Activated CD4-positive, alpha-beta T cell treated with anti-CD3 and anti-CD28 coated beads, Interleukin-2, amount 10 ng/mL, durations not matched to agents 7 days and 5 days (primary cell): ENCODE measurements at places on chromosomes 3 and 15. TPM values are rescaled to one million over a fixed set of nuclear protein-coding genes. Genes with fewer than 3 reads are reported as not detected.

- no peak for DNase-seq
Measured at GRCh38 chr3:193872265-193872753, 263.6 kb upstream of the HES1 start.

GRCh38 chr3:12154151-12154550, 4.6 kb downstream of the TIMP4 start:
- no peak for DNase-seq

CHRNA3 gene
- not detected for total RNA-seq

- DNase-seq: no peak
Measured at GRCh38 chr3:128270559-128271492, 117.5 kb downstream of the EEFSEC start.

GRCh38 chr3:77530870-77531269, 491.0 kb downstream of the ROBO2 start:
- no peak for DNase-seq

FHIT gene
- 39.4 TPM for total RNA-seq
